Activated T-helper 1 cell treated with anti-CD3 and anti-CD28 coated beads, Interleukin-2, amount 50 U/mL, for 16 hours (primary cell): ENCODE measurements at places on chromosomes 11 and 22.
A peak's percentile ranks its signal among the peaks of the same experiment; 100 is the strongest.

DNA sequence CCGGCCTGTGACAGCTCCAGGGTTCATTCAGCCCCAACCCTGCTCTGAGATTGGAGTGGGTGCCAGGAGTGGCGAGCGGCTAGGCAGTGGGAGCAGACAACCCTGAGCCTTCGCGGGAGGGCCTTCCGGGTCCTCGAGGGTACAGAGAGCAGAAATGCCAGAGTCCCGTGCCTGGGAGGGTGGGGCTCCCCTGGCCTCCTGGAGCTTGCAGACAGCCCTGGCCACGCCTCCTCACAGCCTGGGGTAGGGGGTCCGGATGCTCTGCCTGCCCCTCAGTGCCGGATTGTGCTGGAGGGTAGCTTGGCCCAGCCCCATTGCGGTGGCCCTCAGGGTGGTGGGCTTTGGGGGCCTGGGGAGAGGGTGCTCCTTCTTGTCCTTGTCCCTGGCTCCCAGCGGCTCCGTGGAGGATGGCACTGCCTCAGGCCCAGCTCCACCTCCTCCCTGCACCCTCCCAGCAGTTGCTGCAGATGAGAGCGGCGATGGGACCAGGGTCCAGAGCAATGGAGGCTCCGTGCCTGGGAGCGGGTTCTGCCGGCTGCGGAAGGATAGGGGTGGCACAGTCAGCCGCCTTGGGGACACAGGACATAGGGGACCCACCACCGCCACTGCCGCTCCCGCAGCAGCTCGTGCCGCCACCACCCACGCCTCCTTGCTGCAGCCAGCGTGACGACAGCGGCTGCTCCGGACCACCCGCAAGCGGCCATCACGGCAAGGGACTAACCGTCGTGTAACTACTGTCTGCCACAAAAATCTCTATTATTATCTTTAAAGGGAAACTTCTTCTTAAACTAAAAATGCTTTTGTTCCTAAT lies 34.9 kb upstream of the OR10G7 start:
- no peak for DNase-seq

GRCh38 chr11:28323621-28324020 lies 215.4 kb downstream of the METTL15 start:
- no peak for DNase-seq

GRCh38 chr22:27420817-27421361 lies 380.7 kb downstream of the MN1 start:
- no peak for DNase-seq

- no peak for DNase-seq
These were observed 578.0 kb downstream of the INSC start for GRCh38 chr11:15692739-15693138.

GRCh38 chr11:18723991-18724390 lies 2.0 kb downstream of the IGSF22 start:
- DNase-seq: no peak

- no peak for DNase-seq
These were observed 29.2 kb downstream of the PDGFB start for GRCh38 chr22:39215426-39216142.

GRCh38 chr22:25623851-25624250 lies 59.4 kb downstream of the GRK3 start:
- no peak for DNase-seq

GRCh38 chr11:60750911-60751310 lies 5.8 kb upstream of the MS4A15 start:
- DNase-seq: no peak

DNA sequence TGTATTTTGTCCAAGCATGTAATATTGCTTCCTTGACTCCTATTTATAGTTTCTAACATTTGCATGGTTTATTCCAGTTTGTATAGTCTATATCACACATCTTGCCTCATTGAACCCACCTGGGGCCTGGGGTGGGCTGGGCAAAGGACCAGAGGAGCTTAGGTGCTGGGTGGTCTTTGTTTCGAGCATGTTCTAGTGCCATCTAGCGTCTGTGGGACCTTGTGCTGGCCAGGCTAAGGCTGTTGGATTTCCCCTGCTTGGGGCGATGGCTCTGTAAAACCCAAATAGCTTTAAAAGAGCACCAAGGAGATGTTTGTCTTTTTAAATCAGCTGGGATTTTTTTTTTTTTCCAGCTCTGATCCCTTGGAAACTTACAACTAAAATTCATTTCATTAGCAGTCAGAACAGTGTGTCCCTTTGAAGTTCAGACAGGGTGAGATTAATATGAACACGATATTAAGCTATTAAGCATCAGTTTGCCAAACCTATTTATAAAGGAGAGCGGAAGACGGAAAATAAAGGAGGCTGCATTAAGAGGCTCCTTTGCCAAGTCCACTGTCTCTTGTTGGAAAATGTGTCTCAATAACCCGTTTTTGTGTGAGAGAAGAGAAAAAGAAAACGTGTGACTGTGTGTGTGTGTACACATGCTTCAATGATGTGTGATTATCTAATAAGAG lies 157.4 kb downstream of the COMMD9 start:
- no peak for DNase-seq

- DNase-seq: no peak
These were observed 2.5 kb downstream of the TPP1 start for GRCh38 chr11:6616596-6617250.

- no peak for DNase-seq
These were observed 34.1 kb upstream of the SMCO4 start for GRCh38 chr11:93577286-93577685.

- no peak for DNase-seq
These were observed 24.1 kb upstream of the CELSR1 start for GRCh38 chr22:46561435-46561905.

DNA sequence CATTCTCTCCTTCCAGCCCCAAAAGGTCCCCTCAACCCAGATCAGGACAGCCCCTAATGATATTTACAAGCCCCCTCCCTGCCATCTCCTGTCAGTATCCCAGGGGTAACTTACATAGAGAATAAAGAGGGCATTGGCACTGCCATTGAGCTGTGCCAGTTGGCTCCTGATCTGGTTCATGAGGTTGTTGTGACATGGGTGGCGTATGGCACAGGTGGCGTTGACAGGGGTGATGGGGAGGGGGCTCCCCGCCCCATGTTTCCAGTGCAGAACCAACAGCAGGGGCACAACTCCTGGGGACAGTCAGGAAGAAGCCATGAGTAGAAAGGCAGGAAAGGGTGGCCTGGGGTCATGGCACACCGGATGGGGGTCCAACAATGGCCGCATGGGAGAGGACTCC lies 1.9 kb downstream of the LIF start:
- DNase-seq: no peak

- DNase-seq: no peak
These were observed 407.8 kb downstream of the ETS1 start for GRCh38 chr11:128179512-128179911.

GRCh38 chr11:86473991-86474833 lies 99.5 kb downstream of the CCDC81 start:
- no peak for DNase-seq

DNA sequence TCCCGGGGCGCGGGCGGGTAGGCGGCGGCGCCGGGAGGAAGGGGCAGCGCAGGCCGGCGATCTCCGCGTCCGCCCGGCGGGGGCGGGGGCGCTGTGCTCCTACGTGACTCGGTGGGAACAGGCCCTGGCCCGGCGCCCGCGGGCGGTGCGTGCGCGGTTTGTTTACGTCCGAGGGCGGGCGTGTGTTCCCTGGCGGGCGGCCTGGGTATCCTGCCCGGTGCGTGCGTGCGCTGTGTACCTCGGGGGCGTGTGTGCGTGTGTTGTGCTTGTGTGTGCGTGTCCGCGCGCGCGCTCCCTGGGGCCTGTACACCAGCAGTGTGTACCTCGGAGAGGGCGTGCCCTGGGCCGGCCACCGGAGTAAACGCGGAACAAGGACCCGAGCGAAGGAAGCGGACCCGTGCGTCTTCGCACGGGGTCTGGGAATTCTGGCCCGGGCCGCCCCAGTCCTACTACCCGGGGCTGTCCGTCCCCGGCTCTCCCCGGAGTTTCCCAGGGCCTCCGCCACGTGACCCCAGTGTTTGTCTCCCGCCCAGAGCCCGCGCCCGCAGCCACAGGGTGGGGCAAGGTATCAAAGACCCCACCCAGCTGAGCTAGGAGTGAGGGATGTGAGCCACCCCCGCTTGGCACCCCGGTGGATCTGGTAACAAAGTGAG lies 769 bp downstream of the MAFF start:
- DNase-seq: peak; percentile 32

- DNase-seq: no peak
These were observed 299.9 kb downstream of the BRD1 start for GRCh38 chr22:49527611-49528419.

- no peak for DNase-seq
These were observed 10.9 kb downstream of the KMT5B start for GRCh38 chr11:68202165-68202564.

GRCh38 chr11:125257751-125258150 lies 93.2 kb downstream of the PKNOX2 start:
- no peak for DNase-seq

DNA sequence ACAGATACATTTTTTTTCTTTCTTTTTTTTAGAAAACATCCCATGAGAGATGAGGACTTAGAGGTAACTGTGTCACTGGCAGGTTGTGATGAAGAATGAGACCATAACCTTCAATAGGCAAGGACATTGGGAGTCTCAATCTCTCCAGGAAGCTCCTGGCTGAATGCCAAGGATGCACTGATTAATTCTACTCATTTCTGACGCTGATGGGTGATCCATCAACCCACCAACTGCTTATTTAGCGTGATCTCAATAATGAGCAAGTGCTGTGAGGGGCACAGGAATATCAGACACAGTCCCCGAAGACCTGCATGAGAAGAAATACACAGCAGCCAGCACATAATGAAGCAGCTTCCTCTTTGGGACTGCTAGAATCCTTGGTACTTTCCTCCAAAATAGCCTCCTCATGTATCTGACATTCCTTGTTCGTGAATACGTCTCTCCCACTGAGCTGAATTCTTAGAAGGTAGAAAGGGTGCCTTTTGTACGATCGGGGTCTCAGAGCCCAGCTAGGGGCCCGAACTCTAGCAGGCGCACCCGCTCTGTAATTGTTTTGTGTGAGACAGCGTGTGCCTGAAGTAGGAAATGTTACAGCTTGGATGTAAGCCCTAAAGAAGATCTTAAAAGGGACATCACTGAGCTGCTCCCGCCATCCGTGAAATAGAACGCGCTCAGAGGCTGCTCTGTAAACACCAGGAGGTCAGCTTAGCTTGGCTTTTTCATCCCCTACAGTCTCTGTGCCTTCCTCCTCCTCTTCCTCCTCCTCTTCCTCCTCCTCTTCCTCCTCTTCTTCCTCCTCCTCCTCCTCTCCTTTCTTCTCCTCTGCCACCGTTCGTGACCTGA lies 7.2 kb downstream of the CLMP start:
- DNase-seq: no peak

- no peak for DNase-seq
These were observed 196.7 kb downstream of the DSCAML1 start for GRCh38 chr11:117600234-117600783.

DNA sequence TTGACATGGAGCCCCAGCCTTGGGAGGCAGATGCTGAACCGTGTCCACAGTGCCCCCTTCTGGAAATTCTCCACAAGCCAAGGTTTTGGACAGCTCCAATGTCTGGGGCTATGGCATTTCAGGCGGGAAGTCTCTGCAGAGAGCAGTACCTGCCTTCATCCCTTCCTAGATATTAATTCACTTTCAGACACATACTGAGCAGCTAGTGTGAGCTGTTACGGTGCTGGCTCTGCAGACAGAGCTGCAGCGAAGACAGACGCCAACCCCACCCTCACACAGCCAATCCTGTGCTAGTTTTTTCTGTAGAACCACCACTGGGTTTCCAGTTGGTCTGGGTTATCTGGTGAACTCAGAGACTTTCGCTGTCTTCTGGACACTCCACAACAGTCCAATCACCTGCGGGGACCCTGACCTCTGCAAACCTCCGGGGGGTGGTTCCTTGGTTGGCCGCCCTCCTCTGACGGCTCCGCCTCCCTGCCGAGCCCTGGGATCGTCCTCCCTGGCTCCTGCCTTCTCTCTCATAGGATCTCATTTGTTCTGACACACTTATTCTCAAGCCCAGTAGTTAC lies 9.1 kb downstream of the LMF2 start:
- DNase-seq: peak; percentile 45
